ENCODE measurements at places on chromosomes 5 and 9. TPM values are rescaled to one million over a fixed set of nuclear protein-coding genes. Genes with fewer than 3 reads are reported as not detected.

GRCh38 chr5:76602094-76602726 lies 21.0 kb downstream of the F2RL2 start:
- H3K36me3 ChIP-seq: peaks cover 6% of the 10 kb centered on the region
- H3K4me3 ChIP-seq: no peak overlapping the region
- DNase-seq: no peak

PCDHGA9 gene
- total RNA-seq: 7.7 TPM

DNA sequence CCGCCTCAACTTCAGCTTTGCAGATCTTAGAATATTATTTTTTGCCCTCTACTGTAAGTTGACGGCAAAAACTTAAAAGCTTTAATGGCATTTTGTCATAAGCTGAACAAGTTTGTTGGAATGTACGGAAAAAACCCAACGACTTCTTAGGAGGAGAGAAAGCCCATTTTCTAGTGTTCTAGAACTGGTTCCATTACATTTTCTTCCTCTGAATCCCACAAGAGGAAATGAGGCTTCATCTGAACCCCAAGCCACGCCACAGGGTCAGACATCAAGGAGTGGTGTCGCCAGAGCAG lies 113.7 kb downstream of the LHFPL2 start:
- H3K36me3 ChIP-seq: no peaks in the 10 kb centered on the region
- no peak overlapping the region for H3K4me3 ChIP-seq
- H3K4me1 ChIP-seq: no peaks in the 10 kb centered on the region

IGFBPL1 gene
- 0.32 TPM for total RNA-seq

DNA sequence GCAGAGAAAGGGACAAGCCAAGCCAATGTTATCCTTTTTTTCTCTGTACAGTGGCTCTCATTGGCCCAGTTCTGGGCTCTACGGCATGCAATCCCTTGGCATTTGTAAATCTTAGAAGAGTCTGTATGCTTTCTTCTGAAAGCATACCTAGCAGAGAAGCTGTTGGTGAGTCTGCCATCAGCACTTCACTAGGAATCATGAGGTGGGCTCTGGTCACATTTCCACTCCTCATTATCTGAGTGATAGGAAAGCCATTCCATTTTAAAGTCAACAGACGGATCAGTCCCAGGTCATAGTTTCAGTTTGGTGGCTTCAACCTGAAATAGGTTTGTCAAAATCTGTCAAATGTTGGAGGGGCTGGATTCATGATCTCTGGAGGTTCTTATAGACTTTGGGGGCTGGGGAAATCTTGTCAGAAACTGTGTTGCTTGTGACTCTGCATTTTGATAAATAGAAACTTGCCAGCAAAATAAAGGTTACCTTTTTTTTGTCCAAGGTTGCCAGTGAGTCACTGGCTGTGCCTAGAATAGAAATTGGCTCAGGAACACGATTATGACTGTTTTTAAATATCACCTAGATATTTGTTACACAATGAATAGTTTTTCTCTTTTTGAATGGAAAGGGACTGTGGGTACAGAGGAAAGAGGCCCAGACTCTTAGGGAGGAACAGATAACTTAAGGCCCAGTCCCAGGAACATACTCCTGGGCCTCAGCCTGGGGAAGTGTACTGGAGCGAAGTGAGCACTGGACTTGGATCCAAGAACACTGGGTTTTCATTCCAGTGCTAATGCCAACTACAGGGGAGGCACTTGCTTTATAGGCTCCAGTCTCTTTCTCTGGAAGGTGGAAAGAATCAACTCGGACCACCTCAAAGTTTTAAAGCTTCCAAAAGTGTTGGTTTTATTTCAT lies 183.1 kb downstream of the NMUR2 start:
- no peak overlapping the region for H3K27ac ChIP-seq
- no peaks in the 10 kb centered on the region for H3K4me1 ChIP-seq
- H3K4me3 ChIP-seq: no peak overlapping the region
- DNase-seq: no peak
- H3K27me3 ChIP-seq: no peaks in the 10 kb centered on the region

- no peak for DNase-seq
- no peaks in the 10 kb centered on the region for H3K4me1 ChIP-seq
- no peaks in the 10 kb centered on the region for H3K27me3 ChIP-seq
- H3K27ac ChIP-seq: no peak overlapping the region
- no peaks in the 10 kb centered on the region for H3K36me3 ChIP-seq
- no peak overlapping the region for H3K4me3 ChIP-seq
Measured at GRCh38 chr5:75351139-75351926, 14.3 kb downstream of the HMGCR start.

GRCh38 chr9:134491856-134492255 lies 149.7 kb upstream of the COL5A1 start:
- no peak for DNase-seq
- H3K4me3 ChIP-seq: no peak overlapping the region
- no peaks in the 10 kb centered on the region for H3K36me3 ChIP-seq
- no peak overlapping the region for H3K27ac ChIP-seq
- H3K27me3 ChIP-seq: no peaks in the 10 kb centered on the region
- no peaks in the 10 kb centered on the region for H3K4me1 ChIP-seq

- no peaks in the 10 kb centered on the region for H3K4me1 ChIP-seq
- H3K27ac ChIP-seq: no peak overlapping the region
- no peak for DNase-seq
Measured at GRCh38 chr9:117134826-117135500, 279.9 kb downstream of the ASTN2 start.

GRCh38 chr5:34533582-34534522 lies 122.3 kb upstream of the RAI14 start:
- no peaks in the 10 kb centered on the region for H3K4me1 ChIP-seq
- H3K27me3 ChIP-seq: no peaks in the 10 kb centered on the region
- DNase-seq: no peak
- no peak overlapping the region for H3K27ac ChIP-seq
- H3K36me3 ChIP-seq: no peaks in the 10 kb centered on the region

LAMC3 gene
- total RNA-seq: 0.55 TPM

PITX1 gene
- total RNA-seq: 6.8 TPM

DNA sequence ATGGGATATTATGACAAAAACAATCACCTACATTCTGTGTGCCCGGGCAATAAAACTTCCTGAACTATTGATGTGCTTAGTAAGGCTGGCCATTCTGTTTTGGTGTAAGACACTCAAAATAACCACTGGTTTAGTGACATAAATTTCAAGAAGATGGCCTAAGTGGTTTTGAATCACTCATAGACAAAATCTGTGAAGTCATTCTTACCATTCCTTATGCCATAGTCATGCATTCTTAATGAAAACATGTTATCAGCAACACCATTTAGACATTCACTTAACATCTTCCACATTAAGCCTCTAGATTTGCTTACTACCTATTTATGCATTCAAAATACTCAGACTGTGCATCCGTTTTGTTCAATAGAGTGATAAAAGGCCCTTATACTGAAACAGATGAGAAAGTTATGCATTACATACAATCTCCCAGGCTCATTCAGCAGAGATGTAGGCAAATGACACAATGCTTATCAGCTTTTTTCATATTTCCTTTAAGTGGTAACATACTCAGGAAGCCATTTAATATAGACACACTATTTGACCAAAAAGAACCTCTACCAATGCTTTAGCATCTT lies 848.8 kb upstream of the DMAC1 start:
- H3K36me3 ChIP-seq: no peaks in the 10 kb centered on the region
- no peaks in the 10 kb centered on the region for H3K27me3 ChIP-seq
- no peak for DNase-seq
- H3K4me1 ChIP-seq: no peaks in the 10 kb centered on the region

DNA sequence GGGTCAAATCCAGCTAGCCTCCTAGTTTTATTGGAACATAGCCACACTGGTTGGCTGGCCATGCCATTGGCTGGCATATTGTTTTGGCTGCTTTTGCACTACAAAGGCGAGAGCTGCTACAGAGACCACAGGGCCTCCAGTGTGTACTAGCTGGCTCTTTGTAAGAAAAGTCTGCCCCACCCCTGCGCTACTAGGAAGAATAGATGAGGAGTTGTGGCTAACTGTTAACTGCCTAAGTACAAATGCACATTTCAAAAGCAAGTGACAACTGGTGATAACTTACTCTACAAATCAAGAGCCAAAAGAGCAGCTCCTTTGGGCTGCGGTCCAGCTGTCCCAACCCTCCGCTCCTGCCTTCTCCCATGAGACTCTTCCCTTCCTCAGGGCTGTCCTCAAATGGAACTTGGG lies 63.9 kb downstream of the SERINC5 start:
- no peaks in the 10 kb centered on the region for H3K27me3 ChIP-seq
- H3K4me3 ChIP-seq: no peak overlapping the region
- DNase-seq: no peak
- H3K27ac ChIP-seq: peak overlapping the region; percentile 68
- H3K36me3 ChIP-seq: no peaks in the 10 kb centered on the region

- no peak for DNase-seq
- H3K4me3 ChIP-seq: no peak overlapping the region
- no peaks in the 10 kb centered on the region for H3K36me3 ChIP-seq
Measured at GRCh38 chr9:15293804-15294316, 13.2 kb downstream of the TTC39B start.

DNA sequence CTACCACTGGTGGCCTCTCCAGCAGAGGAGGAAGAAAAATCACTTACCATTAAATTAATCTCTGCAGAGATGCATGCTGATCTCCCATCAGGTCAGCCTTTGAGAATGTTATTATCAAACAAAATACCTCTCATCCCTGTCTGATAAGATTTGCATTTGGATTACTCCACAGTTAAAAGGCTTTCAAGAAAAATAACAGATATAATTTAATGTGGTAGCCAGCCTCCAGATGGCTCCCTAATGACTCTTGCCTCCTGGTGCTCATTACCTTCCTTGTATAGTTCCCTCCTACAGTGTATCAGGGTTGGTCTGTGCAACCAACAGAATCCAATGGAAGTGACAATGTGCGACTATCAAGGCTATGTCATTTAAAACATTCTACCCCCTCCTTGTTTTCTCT lies 63.6 kb upstream of the TNPO1 start:
- no peaks in the 10 kb centered on the region for H3K36me3 ChIP-seq
- H3K4me1 ChIP-seq: no peaks in the 10 kb centered on the region
- no peak for DNase-seq
- H3K27me3 ChIP-seq: no peaks in the 10 kb centered on the region

THG1L gene
- 14.1 TPM for total RNA-seq

ADRB2 gene
- 6.8 TPM for total RNA-seq

SLC1A3 gene
- 10.5 TPM for total RNA-seq

GZMA gene
- not detected for total RNA-seq

DNA sequence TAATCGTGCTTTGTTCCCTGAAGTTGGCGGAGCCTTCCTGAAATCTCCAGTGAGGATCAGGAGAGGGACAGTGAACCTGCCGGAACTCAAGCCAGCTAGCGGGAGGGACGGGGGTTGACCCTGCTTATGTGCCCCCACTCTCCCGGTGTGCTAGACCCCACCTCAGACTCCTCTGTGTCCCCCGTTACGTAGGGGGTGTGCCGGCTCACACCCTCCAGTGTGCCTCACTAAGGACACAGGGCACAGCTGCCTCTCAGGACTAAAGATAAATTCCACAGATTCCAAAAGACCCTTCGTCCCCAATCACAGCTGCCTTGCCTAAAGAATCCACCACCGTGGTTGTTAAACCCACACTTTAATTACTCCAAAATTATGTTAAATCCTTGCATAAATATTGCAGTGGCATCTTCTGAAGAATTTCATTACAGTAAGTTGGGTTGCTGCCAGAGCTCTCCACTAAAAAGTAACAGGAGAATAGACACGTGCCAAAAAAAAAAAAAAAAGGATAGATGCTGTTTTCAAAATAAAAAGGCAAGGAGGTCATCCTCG lies 73.7 kb downstream of the GTF3C4 start:
- H3K4me3 ChIP-seq: no peak overlapping the region
- H3K36me3 ChIP-seq: no peaks in the 10 kb centered on the region
- DNase-seq: no peak
- H3K4me1 ChIP-seq: no peaks in the 10 kb centered on the region

SHISAL2B gene
- total RNA-seq: not detected

- no peak for DNase-seq
- no peaks in the 10 kb centered on the region for H3K4me1 ChIP-seq
- H3K36me3 ChIP-seq: no peaks in the 10 kb centered on the region
Measured at GRCh38 chr9:94772639-94773303, 46.3 kb downstream of the AOPEP start.

- peaks cover 23% of the 10 kb centered on the region for H3K4me1 ChIP-seq
- DNase-seq: no peak
- H3K4me3 ChIP-seq: no peak overlapping the region
- no peaks in the 10 kb centered on the region for H3K36me3 ChIP-seq
- no peaks in the 10 kb centered on the region for H3K27me3 ChIP-seq
Measured at GRCh38 chr9:89871871-89872331, 267.1 kb downstream of the GADD45G start.

NDST1 gene
- total RNA-seq: 175 TPM

- H3K4me1 ChIP-seq: no peaks in the 10 kb centered on the region
- no peaks in the 10 kb centered on the region for H3K36me3 ChIP-seq
- H3K4me3 ChIP-seq: no peak overlapping the region
- no peak overlapping the region for H3K27ac ChIP-seq
- no peaks in the 10 kb centered on the region for H3K27me3 ChIP-seq
- no peak for DNase-seq
Measured at GRCh38 chr5:134082264-134082992, 32.1 kb upstream of the TCF7 start.

DNA sequence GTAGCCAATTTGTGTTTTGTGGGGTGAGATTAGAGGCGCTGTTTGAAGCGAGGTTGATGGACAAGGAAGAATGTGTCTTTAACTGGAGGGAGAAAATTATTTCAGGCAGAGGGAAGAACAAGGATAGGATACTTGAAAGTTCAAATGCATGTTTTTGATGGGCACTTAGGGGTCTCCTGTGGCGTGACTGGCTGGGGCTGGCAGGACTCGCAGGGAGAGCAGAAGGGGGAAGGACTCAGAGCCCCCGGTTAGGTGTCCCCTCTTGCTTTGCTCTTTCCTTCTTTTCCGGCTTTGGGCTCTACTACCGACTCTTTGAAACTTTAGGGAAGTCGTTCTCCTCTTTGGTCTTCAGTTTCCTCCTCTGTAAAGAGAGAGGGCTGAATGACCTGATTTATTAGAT lies 12.1 kb downstream of the GRAMD2B start:
- H3K4me1 ChIP-seq: peaks cover 2% of the 10 kb centered on the region
- no peaks in the 10 kb centered on the region for H3K36me3 ChIP-seq
- peak overlapping the region; percentile 6 for H3K27ac ChIP-seq
- DNase-seq: no peak
- no peaks in the 10 kb centered on the region for H3K27me3 ChIP-seq
- H3K4me3 ChIP-seq: no peak overlapping the region

GRCh38 chr5:1885404-1885755 lies 2.7 kb upstream of the IRX4 start:
- no peak for DNase-seq
- no peaks in the 10 kb centered on the region for H3K36me3 ChIP-seq
- peaks cover 10% of the 10 kb centered on the region for H3K4me1 ChIP-seq
- peak overlapping the region; percentile 80 for H3K27ac ChIP-seq
- H3K4me3 ChIP-seq: peak overlapping the region; percentile 40

- H3K27me3 ChIP-seq: no peaks in the 10 kb centered on the region
- H3K36me3 ChIP-seq: no peaks in the 10 kb centered on the region
- no peak for DNase-seq
- H3K27ac ChIP-seq: no peak overlapping the region
- no peak overlapping the region for H3K4me3 ChIP-seq
Measured at GRCh38 chr5:121899346-121899745, 47.7 kb downstream of the FTMT start.

DNA sequence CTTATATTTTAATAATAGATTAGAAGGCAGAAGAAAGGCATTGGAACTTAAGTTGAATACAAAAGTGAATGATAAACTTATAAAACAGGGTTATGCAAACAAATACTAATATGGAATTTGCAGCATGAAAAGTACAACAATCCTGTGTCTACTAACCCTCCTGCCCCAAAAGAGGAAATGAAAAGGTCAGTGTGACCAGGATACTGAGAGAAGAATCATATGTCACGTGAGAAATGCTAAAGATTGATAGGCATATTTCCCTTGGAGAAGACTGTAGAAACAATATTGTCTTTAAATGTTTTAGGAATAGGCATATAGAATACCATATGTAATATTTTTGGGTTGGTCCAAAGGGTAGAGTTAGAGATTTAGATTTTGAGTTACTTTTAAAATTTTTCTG lies 3.8 kb downstream of the WDR36 start:
- no peaks in the 10 kb centered on the region for H3K27me3 ChIP-seq
- H3K36me3 ChIP-seq: no peaks in the 10 kb centered on the region
- H3K4me1 ChIP-seq: peaks cover 12% of the 10 kb centered on the region
- H3K27ac ChIP-seq: no peak overlapping the region
- DNase-seq: no peak
